AG09319 (cell line): ENCODE measurements at places on chromosomes 7 and 10.

DNA sequence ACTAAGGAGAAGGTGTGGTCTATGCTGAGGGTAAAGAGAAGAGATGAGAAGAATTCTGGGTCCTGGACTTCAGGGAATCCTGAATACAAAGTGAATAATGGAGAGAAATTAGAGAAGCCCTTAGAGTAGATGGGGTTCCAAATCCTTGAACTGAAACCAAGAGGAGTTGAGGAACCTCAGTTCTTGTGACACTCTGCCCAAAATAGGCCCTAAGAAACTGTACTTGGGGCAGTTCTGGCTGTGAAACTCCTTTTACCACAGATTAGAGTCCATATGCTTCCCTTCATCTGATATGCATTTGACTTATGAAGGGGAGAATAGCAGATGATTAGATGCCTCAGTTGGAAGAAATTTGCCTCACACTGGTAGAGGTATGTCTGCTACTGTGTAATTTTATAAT is 19.0 kb downstream of the TES start:
- DNase-seq: no peak

GRCh38 chr7:137731436-137731835 is 115.3 kb downstream of the DGKI start:
- peak; percentile 3 for DNase-seq

GRCh38 chr7:10268034-10268433 is 705.6 kb upstream of the PHF14 start:
- DNase-seq: no peak

GRCh38 chr7:135466442-135467206 is 43.3 kb downstream of the CNOT4 start:
- no peak for DNase-seq

GRCh38 chr10:30313579-30314350 is 35.3 kb downstream of the MTPAP start:
- DNase-seq: no peak

GRCh38 chr10:101000915-101001658 is 1.5 kb downstream of the LZTS2 start:
- peak; percentile 77 for DNase-seq

DNA sequence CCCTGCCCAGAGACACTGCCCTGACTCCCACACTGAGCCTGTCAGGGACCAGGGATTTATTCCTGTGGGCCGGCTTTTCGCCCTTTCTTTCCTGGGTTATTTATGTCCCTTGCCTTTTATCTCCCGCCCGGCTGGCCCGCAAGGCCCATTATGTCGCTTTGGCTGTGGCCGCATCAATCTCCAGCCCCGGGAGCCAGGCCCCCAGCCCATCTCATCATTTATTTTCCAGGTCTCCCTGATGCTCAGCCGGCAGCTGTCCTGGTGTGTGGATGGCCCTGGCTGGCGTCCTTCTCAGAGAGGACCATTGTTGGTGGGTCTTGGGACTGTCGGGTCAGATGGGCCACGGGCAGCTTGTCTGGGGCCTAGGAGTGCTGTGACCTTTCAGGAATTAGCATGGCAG is 82.3 kb downstream of the FAM241B start:
- no peak for DNase-seq

- no peak for DNase-seq
Observed at GRCh38 chr10:119265691-119266090, 58.3 kb downstream of the GRK5 start.

GRCh38 chr10:120493411-120494312 is 36.6 kb downstream of the PLPP4 start:
- DNase-seq: no peak

- no peak for DNase-seq
Observed at GRCh38 chr7:142866361-142867096, 11.7 kb downstream of the EPHB6 start.

DNA sequence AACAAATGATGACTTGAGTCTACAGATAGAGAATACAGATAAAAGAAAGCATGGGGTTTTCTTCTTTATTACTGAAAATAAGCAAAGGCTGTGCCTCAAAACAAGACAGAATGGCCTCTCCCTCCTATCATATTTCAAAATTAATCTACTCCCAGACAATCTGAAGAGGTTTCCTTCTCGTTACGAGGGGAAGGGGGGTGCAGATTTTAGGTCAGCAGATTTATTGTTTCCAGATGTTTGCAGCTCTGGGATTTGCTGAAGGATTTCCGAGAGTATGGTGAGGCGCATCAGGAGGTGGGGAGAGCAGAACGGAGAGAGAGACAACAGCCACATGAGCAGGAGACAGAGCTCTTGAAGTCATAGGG is 89.8 kb downstream of the KIAA1549 start:
- DNase-seq: peak; percentile 61

GRCh38 chr7:53743697-53744402 is 708.4 kb downstream of the POM121L12 start:
- no peak for DNase-seq

DNA sequence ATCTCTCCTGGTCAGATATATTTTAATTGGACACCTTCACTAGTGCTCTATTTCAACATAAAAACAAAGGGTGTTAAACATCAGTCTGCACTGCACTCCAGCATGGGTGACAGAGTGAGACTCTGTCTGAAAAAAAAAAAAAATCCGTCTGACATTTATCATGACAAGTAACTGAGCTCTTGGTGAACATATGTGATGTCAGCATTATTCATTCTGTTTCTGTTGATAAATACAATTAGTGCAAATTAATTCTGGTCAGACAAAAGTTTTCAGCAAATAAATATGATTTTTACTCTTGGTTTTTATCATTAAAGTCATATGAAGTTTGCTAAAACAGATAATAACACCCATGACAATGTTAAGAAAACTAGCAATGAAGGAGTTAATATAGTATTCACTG is 692.8 kb upstream of the GRM3 start:
- DNase-seq: no peak
